ENCODE measurements at places on chromosomes 6 and 20. TPM values are rescaled to one million over a fixed set of nuclear protein-coding genes. Genes with fewer than 3 reads are reported as not detected.

LST1 gene
- not detected for total RNA-seq

TAB2 gene
- 35.5 TPM for total RNA-seq

RFX6 gene
- total RNA-seq = not detected

MACROD2 gene
- 0.96 TPM for total RNA-seq

Measured in epithelial cell of alveolus of lung (primary cell).